ENCODE measurements at places on chromosomes 7 and 10.

- no peak for DNase-seq
Observed at GRCh38 chr10:124732931-124733570, 11.1 kb downstream of the FAM53B start.

DNA sequence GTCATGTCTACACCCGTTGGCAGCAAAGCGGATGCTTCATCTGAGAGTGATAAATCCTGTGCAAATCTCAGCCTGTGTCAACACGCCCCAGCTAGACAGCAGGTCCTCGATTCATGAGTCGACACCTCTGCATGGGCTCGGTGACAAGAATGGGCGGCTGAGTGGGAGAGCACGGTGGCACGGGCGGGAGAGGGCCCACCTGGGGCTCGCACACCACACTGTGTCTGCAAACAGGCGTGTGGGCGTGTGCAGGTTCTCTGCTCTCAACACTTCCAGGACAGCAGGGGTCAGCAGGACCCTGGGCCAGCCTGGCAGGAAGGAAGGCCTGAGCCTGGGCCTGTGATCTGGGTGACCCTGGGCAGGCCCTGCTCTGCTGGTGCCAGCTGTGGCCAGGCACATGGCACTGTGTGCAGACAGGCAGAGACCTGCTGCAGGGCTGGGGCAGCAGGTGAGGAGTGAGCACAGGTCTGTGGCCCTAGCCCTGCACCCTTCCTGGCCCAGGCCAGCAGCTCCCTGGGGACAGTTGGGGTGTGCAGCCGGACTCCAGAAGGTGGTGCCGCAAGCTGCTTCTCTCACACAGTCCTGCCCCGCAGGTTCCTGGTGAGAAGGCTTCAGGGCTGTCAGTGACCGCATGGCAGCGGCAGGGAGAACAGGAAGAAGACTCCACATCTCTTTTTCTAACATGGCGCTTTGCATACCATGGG lies 216.4 kb downstream of the ELFN1 start:
- no peak for DNase-seq

DNA sequence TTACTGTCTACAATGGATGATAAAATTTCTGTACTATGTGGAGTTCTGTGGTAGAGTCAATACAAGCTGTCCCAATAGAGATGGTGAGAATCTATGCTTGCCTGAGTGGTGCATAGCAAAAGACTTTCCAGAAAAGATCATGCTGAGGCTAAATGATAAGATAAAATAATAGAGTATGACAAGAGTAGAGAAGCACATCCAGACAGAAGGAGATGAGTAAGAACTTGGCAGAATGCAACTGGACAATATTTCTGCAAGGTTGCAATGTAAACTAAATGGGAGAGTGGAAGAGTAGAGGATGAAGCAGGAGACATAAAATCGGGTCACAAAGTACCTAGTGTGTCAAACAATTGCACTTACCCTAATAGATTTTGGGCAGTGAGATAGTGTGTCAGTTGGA lies 347.6 kb downstream of the MDFIC start:
- DNase-seq, result no peak

- DNase-seq, result no peak
Observed at GRCh38 chr7:375901-376305, 85.9 kb downstream of the FOXL3 start.

GRCh38 chr7:94655126-94655847 lies 646 bp downstream of the SGCE start:
- DNase-seq, result no peak

DNA sequence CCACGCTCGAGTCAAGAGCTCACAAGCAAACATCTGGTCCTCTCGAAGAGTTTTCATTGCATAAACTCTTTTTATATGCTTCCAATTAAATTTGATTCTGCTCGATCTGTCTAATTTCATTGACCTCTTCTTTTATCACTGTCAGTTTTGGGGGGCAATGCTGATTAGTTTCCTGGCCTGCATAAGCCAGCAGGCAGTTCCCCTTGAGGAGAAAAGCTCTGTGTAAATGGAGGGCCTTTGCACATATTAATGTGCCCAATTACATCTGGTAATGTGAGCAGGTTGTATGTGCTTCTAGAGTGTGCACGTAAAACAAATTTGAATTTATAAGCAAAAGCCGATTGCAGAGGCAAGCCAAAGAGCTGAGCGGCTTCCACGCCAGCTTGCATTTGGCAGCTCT lies 210.3 kb downstream of the ABCA13 start:
- DNase-seq, result no peak

DNA sequence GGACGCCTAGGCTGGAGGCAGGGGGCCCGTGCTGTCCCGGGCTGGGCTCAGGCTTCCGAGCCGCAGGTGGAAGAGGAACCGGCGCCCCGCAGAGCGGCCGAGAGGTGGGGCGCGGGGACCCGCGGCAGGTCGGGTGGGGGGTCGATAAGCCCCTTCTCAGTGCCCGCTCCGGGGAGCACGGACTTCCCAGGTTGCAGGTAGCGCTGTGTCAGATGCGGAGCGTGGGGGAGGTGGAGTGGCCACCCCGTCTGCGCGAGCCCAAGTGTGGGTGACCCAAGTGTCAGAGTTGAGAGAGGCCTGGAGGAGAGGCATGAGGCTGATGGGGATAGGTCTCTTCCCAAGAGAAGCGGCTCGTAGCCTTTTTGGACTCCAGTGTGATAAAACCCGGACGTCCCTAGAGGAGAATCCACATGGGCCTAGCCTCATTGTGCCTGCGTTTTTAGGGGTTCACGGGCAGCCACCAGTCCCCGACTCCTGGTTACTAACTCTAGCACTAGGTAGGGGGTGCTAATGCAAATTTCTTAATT lies 580 bp downstream of the EEPD1 start:
- peak; percentile 44 for DNase-seq

- DNase-seq, result no peak
Observed at GRCh38 chr10:79507440-79508167, 4.7 kb upstream of the EIF5AL1 start.

DNA sequence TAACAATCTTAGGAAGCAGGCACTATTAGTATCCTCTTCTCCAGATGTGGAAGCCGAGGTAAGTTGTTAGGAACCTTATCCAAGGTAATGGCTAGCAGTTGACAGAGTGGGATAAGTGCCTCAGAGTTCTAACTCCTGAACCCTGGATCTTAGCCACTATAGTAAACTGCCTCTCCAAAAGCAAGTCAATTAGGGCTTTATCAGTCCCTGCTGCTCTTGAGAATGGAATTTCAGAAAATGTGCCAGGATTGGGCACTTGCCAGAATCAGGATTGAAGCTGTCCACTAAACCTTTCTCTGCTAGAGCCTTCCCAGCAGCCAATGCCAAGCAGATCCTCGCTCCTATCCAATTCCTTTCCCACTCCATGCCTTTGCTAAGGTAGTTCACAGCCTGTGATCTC lies 777.5 kb upstream of the POM121L12 start:
- no peak for DNase-seq

Measured in hematopoietic multipotent progenitor cell treated with erythropoietin and hydrocortisone succinate and interleukin-3 and kit ligand, for 6 days (in vitro differentiated cells).